KG1 (cell line): ENCODE measurements at places on chromosomes 2 and 18.
A peak's percentile ranks its signal among the peaks of the same experiment; 100 is the strongest.

DNA sequence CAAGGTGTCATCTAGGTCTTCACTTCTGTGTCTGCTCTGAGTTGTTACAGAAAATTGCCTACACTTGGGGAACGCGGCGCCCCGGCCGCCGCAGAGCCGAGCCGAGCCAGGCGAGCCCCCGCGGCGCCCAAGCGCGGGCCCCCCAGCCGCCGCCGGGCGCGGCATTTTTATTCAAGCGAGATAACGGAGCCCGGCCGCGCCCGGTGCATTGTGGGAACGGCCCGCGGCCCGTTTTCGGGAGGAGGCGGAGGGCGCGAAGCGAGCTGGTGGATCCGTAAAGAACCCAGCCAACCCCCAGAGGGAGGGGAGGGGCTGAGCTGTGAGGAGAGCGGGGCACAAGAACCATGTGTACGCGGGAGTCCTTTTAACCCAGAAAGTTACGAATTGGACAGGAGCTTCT, 191.8 kb downstream of the FTCDNL1 start:
- DNase-seq, result no peak

DNA sequence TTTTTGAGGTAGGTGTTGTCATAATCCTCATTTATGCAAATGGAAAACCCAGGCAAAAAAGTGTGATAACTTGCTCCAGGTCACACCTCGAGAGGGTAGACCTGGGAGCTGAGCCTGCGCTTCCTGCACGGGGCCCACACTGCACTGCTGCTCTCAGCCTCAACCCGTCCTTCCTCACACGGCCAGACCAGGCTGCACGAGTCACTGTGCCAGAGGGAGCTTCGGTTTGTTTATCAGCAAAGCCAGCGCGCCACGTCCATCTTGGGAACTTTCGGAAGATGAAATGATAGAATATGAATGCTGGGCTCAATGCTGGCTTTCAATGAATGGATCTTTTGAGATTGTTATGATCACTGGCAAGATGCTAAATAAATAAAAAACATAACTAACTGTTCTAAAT, 14.4 kb downstream of the COPS9 start:
- DNase-seq, result no peak

DNA sequence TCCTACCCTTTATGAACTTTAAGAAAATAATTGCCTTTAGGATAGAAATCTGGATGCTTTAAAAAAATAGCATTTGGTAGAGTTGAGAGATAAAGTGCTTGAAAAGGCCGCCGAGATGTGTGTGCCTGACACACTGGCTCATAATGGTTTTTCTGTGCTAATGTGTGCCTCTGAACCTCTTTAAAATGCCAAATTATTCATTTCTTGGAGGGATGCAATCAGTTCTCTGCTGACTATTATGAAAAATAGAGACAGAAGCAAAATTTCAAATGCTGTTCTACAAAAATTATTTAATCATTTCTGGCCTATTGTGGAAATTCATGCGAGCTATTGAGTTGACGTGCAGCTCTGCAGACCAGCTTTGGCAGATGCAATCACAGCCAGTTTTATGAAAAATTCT, 18.0 kb upstream of the MBP start:
- no peak for DNase-seq

GRCh38 chr2:213101692-213102460, 49.5 kb downstream of the IKZF2 start:
- DNase-seq, result no peak

- no peak for DNase-seq
Observed at GRCh38 chr2:236939721-236940231, 145.9 kb upstream of the COPS8 start.

GRCh38 chr2:50556934-50557575, 474.9 kb downstream of the NRXN1 start:
- DNase-seq, result no peak

DNA sequence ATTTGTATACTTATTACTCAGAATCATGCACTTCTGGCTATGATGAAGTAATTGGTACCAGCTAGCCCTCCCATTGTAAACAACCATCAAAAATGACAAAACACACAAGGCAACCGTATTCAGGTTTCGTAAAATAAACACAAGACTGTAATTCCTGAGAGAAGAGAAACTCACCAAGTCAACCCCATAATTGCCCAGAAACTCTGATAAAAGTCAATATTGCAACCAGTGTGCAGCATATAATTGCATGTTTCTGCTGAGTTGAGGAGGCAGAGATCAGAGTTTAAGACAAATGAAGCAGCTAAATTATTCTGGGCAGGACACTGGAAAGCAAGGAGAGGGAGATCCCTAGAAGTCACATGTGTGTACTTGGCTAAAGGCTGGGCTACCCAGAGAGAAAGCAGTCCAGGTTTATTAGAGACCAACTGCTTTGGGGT, 90.3 kb downstream of the ROCK2 start:
- no peak for DNase-seq

GRCh38 chr2:158940356-158940755, 28.1 kb upstream of the TANC1 start:
- no peak for DNase-seq

DNA sequence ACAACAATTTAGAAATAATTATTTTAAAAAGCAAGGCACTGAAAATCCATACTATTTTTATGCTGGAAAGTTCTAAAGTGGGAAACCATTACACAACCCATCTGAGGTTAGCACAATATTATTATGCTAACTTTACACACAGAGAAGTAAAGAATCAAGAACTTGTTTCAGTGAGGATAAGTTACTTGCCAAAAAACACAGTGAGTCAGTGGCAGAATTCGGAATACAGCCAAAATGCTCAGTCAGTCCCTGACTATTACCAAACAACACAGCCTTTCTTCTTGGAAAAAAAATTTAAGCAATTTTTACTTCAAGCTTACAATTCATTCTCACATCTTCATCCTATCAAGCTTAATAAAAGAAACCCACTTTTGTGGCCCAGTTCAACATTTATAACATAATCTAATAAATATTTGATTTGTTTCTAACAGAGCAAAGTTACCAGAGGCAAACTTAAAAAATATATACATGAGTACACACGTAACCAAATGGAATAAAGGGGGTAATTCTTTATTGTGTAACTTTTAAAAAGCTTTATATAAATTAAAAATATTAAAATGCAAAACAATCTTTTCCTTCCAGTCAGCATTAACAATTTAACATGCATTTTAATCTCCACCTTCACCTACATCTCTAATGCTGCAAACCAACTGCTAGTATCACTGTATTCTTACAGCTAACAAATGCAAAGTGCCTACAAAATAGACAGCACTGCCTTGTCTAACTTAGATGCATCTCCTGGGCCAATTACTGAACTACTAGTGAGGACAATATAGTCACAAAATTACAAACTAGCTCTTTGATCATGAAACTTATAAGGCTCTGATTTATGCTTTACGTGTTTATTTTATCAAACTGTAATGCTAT, 55.2 kb downstream of the CCDC88A start:
- no peak for DNase-seq

GRCh38 chr2:12549641-12550040, 167.1 kb upstream of the TRIB2 start:
- no peak for DNase-seq

- no peak for DNase-seq
Observed at GRCh38 chr2:160505256-160505655, 11.6 kb upstream of the RBMS1 start.

GRCh38 chr18:73752546-73752945, 395.1 kb downstream of the FBXO15 start:
- DNase-seq, result no peak

GRCh38 chr2:226873826-226874225, 38.0 kb downstream of the RHBDD1 start:
- no peak for DNase-seq

GRCh38 chr2:27025861-27026851, 6.6 kb upstream of the TMEM214 start:
- DNase-seq, result no peak

DNA sequence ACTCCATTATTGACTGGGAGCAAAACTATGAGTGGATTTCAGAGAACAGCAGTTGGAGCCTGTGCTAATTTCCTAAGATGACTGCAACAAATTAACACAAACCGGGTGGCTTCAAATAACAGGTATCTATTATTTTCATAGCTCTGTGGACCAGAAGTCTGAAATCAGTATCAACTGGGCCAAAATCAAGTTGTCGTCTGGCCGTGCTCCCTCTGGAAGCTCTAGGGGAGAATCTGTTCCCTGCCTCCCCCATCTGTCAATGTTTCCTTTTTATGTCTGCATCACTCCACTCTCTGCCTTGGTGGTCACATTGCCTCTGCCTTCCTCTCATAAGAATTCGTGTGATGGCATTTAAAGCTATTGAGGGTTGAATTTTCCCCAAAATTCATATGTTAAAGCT, 269.8 kb downstream of the TMX3 start:
- DNase-seq, result no peak

DNA sequence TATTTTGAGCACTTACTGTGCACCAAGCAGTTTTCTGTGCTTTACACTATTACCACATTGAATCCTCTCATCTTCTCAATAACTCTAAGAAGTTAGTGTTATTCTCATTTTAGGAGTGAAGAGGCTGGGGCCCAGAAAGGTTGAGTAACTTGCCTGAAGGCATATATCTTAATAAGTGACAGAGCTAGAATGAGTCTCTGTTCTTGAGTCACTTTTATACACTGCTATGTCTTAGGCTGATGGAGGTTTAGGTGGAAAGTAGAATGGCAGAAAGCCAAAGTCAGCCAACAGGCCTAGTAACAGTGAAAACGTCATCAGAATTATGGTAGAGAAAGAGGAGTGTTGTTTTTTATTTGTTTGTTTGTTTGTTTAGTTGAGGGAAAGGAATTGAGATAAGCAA, 27.9 kb upstream of the RPE start:
- no peak for DNase-seq

GRCh38 chr2:177772529-177772928, 300.0 kb downstream of the PDE11A start:
- DNase-seq, result peak; percentile 33

DNA sequence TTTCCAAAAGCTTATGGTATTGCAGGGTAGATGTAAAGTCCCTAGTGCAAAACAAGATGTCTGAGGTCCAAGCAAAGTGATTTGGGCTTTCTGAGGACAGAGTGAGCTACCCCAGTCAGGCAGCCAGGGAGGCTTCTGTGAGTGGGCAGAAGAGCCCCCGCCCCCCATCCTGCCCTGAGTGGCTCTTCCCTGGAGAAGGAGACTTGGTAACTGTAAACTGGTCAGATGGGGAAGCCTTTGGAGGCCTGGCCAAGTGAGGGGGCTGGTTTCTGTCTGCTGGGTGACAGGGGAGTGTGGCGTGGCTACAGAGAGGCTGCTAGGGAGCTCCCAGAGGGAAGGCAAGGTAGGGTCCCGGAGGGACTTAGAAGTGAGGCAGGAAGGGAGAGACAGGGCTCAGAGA, 181.3 kb upstream of the HAAO start:
- DNase-seq, result no peak

DNA sequence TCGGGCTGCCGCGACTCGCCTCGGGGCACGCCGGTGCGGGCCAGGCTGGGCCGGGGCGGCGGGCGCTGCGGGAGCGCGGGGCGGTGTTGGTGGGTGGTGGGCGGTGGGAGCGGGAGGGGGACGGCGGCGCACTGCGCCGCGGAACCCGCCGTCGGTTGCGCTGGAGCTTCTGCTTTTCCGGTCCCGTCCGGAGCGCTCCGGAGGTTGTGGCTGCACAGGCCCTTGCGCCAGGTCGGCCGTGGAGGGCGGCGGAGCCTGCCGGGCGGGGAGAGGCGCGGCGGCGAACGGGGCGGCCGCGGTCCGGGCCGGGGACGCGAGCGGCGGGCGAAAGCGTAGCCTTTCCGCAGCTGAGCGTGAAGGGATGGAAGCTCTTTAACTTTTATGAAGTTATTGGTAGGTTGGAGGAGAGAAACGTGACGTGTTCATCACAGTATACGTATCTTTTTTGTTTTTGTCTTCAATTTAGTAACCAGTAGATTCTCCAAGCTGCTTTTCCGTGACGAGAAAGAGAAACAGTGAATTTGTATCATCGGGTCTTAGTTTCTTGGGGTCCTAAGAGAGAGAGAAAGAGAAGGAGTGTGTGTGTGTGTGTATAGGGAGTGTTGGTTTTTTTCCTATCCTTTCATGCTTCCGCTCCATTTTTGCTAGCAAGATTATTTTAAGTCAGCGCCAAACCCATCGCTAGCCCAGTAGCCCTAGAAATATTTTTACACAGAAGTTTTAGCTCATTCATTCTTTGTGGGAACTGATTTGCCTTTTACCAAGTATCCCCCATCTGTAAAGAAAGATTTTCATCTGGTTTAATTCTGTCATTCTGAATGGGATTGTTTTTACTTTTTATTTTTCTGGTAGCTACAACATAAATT, 535 bp downstream of the ATG4B start:
- no peak for DNase-seq

GRCh38 chr2:17313261-17313660, 205.0 kb downstream of the RAD51AP2 start:
- DNase-seq, result no peak

- no peak for DNase-seq
Observed at GRCh38 chr2:241658296-241658695, 20.8 kb downstream of the ATG4B start.

DNA sequence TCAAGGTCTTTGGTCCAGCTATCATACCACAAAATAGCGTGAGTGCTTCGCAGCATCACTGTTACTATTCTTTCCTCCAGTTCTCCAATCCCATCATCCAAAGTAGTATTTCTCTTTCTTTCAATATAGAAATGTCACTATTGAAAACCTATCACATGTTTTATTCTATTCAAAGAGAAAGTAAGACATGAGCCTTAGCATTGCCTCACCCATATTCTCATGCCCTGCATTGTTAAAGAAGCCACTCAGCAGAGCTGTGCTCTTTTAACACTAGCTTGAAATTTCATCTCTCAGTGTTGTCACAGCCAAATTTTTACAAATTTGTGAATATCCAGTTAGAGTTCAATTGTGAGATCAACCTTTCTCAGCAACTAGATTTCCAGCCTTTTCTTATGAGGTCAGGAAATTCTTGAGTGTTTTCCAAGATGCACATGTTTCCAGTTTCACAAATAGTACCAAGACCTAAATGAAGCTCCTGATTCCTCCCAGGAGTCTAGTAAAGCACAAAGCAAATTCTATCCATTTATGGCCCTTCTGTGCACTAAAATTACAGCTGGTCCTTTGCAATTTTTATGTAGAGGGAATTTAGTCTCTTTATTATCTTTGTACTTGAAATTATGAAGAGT, 343.7 kb downstream of the SPAG16 start:
- DNase-seq, result no peak

- DNase-seq, result no peak
Observed at GRCh38 chr2:166895243-166895642, 7.0 kb downstream of the XIRP2 start.

DNA sequence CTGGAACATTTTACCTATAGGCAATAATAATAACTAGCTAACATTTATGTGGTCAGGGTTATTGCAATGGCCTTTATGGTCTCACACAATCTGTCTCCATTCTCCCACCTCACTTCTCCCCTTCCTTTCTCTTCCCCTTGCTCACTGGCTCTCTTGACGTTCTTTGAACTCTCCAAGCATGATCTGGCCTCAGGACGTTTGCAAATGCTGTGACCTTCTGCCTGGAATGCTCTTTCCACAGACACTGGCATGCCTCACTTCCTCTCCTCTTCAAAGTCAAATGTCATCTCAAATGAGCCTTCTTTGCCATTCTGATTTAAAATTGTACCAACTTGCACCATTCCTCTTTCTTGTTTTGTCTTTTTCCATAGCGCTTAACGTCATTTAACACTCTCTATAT, 25.3 kb upstream of the GCG start:
- DNase-seq, result no peak

- DNase-seq, result no peak
Observed at GRCh38 chr18:24212939-24213338, 74.1 kb downstream of the CABYR start.
